Stromal cell of bone marrow (primary cell): ENCODE measurements at places on chromosomes 12 and 14.

DNA sequence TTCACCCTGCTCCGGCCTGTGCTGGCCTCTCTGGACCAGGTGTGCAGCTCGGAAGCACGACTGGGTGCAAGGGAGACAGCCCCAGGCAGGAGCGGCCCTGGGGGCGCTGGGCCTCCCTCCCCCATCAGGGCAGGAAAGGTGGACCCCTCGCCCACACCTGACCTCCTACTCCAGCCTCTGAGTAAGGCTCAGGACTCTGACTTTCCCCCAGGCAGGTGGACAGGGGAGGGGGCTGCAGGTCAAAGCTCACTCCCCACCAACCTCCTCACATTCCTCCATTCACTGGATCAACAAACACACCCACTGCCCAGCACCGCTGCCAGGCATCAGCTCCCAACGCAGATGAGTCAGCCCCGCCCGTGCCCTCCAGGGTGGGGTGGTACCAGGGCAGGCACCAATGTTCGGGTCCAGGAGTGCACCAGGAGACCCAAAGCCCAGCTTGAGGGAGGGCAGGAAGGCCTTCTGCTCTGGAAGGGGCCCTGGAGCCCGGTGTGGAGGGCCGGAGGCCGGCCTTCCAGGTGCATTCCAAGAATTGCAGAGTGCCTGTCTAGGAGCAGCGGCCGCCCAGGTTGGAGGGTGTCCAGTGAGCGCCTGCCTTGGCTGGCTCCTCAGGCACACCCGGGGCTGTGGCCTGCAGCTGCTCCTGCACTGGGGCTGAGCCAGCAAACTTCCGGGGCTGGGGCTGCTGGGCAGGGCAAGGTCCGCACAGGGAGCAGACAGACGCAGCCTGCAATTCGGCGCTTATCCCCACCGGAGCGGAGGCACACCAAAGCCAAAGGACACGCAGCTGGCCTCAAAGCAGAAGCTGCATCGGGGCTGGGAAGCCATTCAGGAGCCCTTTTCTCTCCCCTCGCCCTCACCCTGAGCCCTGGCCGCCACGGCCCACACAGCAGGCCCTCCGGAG lies 1.6 kb upstream of the INF2 start:
- DNase-seq, result no peak

DNA sequence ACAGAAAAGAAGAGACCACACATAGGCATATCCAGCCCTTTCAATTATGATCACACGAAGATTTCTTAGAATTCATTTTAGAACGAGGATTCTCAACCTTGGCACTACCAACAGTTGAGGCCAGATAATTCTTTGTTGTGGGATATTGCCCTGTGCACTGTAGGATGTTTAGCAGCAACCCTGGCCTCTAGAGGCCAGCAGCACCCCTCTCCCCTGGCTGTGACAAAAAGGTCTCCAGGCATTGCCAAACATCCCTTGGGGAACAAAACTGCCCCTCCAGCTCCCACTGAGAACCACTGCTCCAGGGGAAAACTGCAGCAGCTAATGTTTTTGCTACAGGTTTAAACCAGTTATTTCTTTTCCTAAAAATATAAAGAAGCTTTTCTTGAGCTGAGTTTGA lies 7.1 kb downstream of the NT5DC3 start:
- DNase-seq, result no peak

GRCh38 chr14:91980157-91980556 lies 32.7 kb upstream of the FBLN5 start:
- peak; percentile 90 for DNase-seq

GRCh38 chr12:47808050-47808449 lies 11.7 kb downstream of the HDAC7 start:
- no peak for DNase-seq

DNA sequence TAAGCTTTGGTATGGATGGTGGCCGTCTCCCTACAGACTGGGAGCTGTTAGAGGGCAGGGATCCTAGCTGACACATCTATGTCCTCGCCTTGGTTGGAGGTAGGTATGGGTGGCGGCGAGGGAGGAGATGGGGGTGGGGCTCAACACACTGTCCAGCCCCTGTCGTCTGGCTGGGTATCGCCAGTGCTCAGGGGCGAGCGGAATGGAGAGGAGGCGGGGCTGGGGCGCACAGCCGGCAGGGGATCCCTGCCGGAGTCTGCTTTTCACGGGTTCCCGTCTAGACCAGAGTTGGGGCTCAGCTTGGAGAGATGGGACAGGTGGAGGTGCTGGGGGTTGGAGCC lies 16.1 kb downstream of the TAMALIN start:
- DNase-seq, result no peak

GRCh38 chr12:103791350-103791920 lies 49.6 kb downstream of the NT5DC3 start:
- no peak for DNase-seq

DNA sequence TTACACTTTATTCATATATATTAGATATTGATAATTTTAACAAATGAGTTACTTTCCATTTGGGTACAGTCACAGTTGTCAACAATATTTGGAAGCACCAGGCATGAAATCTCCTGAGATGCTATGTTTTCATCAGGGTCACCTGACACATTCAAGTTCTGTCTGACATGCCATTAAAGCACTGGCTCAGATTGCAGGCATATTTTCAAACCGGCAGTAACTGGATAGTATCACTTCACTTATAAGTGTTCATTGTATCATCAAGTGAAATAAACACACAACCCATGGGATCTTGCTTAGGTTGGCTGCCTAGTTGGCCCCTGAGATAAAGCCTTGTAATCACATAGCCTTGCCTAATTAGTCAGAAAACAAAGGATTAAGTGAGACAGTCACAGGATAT lies 4.8 kb downstream of the IFNG start:
- no peak for DNase-seq

DNA sequence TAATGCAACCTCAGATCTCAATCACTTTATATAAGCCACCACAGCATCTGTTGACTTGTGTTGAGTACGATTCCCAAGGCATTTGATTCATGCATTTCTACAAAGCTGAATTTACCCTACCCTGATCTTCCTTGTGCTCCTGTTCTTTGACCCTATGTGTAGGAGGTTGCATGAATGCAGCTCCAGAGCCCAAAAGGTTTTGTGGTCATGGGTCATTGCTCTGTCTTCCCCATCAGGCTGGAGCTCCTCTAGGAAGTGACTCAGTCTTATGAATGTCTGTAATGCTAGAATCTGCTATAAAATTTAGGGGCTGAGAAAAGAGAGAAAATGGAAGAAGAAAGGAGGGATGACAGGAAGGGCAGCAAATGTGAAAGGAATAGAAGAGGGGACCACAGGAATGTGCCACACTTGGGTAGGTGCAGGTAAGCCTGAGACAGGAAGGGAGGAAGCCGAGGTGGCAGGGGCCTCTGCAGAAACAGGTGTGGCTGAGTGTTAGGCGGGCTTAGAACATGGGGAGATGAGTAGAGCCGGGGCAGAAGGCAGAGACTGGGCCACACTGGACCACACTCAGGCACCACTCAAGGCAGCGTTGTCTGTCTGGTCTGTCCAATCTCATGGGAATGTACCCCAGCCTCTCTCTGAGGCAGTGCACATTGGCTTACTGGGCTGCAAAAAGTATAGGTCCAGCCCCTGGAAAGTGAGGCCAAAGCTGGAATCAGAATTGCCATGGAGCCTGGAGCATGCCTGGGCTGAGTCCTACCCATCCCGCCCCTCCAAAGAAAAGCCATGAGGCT lies 334.1 kb downstream of the BCL11B start:
- DNase-seq, result no peak

DNA sequence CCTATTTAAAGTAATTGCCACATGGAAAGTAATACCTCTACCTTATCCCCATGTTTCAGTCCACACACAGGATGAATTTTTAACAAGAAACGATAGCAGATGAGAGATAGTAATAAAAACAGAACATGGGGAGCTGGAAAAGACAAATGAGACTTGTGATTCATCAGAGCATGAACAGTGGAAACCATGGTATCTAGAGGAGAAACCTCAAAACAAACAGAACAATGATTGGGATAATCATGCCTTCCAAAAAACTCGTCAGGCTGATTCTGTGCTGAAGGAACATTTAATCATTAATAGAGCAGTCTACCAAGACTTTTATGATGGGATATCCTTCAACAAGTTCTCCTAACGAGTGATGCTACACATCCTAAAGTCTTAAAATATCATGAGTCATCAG lies 1390.7 kb downstream of the FSCB start:
- DNase-seq, result peak; percentile 2

- DNase-seq, result no peak
Measured at GRCh38 chr12:118528625-118529024, 152.3 kb downstream of the SUDS3 start.

GRCh38 chr12:57227315-57228115 lies 2.0 kb upstream of the SHMT2 start:
- no peak for DNase-seq

GRCh38 chr12:8037046-8037663 lies 4.6 kb downstream of the FOXJ2 start:
- no peak for DNase-seq

DNA sequence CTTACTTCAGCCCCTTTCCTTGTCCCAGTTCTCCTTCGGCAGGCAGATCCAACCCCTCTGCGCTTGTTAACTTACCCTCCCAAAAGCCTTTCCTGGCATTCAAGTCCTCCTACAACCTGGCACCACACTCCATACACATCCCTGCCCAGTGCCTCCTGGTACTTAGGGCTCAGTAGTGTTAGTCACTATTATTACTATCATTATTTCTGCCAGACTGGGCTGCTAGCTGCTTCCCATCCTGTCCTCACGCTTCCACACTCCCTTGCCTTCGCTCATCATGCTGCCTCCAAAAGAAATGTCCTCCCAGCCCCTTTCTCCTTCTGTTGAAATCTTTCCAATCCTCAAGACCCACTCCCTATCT lies 1.6 kb upstream of the HDAC7 start:
- no peak for DNase-seq

DNA sequence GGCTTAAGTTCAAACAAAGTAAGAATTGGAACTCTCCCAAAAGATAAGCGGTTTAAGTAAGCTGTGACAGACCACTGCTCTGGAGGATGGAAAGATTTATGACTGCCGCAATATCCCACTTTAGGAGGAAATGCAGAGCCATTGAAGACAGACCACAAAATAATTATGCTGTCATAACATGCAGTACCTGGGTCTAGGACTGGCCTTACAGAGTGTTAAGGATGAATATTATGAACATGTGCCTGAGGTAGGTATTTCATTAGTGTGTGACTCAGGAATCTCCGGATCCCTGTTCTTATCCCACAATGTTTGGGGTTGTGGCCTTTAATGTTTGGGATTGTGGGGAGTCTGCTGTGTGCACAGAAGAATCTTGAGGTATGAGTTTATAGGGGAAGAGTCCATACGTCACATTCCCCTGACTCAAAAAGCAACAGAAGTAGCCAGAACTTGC lies 114.9 kb downstream of the SAMD4A start:
- DNase-seq, result no peak

DNA sequence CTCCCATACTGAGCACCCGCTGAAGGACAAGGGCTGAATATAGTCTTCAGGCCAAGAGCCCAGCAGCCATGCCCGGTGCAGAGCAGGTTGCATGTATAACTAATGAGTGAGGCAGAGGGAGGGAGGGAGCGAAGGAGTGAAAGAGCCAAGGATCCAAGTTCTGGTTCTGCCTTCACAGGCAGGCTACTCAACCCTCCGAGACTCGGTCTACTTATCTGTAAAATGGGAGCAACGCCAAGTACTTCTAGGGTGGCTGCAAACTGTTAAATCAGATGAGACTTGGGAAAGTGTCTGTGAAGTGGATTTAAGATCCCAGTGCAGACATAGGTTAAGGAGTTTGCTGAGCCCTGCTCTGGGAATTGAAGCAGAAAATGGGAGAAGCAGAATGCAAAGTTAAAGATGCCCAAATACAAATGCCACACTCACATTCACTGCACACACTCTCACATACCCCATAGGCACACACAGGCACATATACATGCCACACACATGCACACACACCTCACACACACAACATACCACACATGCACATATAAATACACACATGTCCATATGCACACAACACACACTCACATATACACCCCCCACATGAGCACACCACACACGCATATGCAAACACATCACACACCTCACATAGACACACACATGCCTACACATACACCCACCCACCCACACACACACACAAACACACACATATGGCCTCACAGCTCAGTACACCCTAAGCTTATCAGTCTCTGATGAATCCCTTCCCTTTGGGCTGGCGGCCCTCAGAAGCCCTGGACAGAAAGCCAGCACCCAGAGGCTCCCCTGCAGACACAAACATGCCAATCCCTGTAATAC lies 76.7 kb downstream of the PITPNM2 start:
- DNase-seq, result no peak

DNA sequence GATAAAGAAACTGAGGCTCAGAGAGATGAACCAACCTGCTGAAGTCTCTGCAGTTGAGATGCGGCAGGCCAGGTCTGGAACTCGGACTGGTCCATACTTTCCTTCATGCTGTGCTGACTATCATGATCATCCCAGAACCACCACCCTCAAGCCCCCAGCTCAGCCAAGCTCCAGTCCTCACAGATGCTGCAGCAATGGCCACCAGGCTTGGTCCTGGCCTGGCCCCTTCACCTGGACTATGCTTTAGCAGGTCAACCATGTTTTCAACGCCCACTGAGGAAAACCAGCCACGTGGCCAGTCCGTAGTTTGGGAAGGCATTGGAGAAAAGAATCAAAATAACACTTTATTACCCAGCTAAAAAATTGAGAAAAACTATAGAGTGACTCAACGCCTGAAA lies 1.4 kb downstream of the GPR68 start:
- no peak for DNase-seq

GRCh38 chr12:56510786-56511185 lies 10.8 kb upstream of the RBMS2 start:
- DNase-seq, result no peak

DNA sequence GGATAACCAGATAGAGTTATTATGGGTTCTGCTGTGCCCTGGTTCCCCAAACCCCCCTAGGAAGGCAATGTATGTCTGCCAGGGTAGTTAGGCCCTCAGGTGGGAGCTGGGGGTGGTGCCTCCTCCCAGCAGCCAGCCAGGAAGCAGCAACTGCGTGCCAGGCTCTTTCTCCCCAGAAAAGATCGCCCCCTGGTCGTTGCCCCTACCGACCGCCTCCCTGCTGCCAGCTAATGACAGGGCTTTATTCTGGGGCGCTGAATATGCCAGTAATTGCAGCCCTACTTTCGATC lies 36.3 kb downstream of the IQSEC3 start:
- DNase-seq, result no peak

GRCh38 chr12:5535541-5535940 lies 103.6 kb downstream of the NTF3 start:
- no peak for DNase-seq

DNA sequence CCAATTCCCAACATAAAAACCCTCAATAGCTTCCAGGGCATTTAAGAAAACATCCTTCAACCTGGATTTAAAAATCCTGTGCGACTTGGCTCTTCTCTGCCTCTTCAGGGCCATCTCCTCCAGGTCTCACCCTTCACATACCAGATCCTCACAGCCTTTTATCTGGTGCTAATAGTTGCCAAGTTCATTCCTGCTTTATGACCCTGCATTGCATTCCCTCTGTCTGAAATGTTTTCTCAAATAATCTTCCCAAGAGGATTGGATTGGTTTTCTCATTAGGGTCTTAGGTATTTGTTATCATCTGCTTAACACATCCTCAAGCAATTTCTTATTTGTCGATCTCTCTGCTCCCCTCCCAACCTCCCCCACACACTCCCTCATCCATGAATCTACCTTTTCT lies 832.0 kb downstream of the GALC start:
- DNase-seq, result no peak

- DNase-seq, result no peak
Measured at GRCh38 chr14:41773536-41774279, 167.0 kb downstream of the LRFN5 start.
